ENCODE measurements at places on chromosomes 5 and 9.
A peak's percentile ranks its signal among the peaks of the same experiment; 100 is the strongest.

GRCh38 chr5:171654881-171655280 lies 130.7 kb upstream of the SMIM23 start:
- DNase-seq, result no peak

DNA sequence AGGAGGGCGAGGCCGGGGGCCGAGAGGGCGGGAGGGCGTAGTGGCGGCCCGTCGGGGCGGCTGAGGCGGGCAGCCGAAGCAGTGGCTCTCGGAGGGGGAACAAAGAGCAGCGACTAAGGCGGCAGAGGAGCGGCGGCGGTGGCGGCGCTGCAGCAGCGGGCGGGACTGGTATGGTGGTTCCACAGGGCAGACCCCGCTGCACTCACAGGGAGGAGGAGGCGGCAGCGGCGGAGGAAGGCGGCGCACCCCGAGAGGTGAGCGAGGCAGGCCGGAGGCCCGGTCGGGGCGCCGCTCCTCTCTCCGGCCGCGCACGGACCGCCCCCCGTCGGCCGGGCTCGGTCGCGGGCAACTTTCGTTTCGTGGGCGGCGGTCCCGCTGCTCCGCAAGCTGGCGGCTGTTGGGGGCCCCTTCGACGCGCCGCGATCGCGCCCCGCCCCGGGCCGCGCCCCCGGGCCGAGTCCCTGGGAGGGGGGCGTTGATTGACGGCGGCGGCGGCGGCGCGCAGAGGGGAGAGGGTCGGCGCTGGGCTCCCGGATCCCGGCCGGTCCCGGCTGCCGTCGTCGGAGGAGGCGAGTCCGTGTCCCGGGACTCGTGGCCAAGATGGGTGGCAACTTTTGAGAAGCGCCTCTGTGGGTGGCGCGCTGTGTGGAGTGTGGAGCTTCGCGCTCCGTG lies 467 bp downstream of the CNOT6 start:
- DNase-seq, result no peak

GRCh38 chr5:54993318-54993717 lies 7.9 kb upstream of the ESM1 start:
- DNase-seq, result no peak

GRCh38 chr9:129696944-129697655 lies 31.7 kb downstream of the PRRX2 start:
- DNase-seq, result no peak

DNA sequence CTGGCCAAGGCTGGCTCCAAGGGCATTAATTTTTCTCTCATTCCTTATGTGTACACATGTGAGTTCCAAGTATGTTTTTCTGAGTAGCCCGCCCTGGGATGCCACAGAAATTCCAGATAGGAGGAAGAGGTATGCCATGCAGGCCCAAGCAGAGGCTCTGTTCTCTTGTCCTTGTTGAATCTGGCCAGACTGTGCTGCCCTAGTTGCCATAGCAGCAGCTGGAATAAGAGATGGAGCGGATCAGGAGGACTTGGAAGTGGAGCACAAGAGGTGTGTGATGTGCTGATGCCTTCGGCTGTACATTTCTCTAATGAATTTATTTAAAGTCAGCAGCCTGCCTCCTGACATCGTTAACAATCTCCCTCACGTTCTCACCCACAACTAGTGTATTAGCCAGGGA lies 235.6 kb upstream of the RPS23 start:
- no peak for DNase-seq

GRCh38 chr5:36944607-36945225 lies 68.1 kb downstream of the NIPBL start:
- no peak for DNase-seq

DNA sequence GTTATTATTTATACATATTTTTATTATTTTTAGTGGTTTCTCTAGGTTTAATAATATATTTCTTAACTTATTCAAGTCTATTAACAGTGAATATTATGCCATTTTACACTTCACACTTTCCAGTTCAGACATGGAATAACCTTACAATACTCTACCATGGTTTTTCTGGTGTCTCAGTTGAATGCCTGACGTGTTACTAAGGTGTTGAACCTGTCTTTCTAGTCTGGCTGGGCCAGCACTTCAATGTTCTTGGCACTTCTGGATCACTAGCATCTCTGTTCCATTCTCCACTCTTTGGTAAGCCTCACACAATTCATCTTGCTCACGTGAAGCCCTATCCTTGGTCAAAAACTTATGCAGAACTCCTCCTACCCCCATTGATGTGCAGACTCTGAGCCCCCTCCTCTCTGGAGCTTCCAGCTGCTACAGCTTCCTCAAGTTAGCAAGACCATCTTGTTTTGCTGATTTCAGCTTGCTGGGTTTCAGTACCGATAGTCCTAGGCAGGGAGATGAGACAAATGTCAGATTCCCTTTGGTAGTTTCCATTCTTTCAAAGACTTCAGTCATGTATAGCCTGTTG lies 243.1 kb downstream of the FBXO4 start:
- DNase-seq, result no peak

DNA sequence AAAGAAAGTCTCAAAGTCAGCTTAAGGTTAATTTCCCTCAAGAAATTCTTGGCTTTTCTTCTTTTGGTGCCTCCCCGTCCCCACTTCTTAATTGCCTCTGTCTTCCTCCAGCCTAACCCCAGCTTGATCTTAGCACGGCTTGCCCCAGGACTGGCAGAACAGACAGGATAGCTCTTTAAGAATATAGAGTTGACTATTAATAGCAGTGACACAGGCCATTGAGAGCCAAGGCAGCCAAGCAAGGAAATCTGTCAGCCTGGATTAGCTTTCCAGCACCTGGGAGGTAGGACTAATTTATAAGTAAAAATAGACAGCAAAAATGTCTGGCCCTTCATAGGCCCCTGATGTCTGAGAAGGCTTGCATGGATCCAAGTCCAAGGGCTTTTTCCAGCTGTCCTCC lies 384.6 kb upstream of the SLC30A5 start:
- no peak for DNase-seq

GRCh38 chr5:91318724-91319123 lies 64.4 kb downstream of the ARRDC3 start:
- DNase-seq, result no peak

DNA sequence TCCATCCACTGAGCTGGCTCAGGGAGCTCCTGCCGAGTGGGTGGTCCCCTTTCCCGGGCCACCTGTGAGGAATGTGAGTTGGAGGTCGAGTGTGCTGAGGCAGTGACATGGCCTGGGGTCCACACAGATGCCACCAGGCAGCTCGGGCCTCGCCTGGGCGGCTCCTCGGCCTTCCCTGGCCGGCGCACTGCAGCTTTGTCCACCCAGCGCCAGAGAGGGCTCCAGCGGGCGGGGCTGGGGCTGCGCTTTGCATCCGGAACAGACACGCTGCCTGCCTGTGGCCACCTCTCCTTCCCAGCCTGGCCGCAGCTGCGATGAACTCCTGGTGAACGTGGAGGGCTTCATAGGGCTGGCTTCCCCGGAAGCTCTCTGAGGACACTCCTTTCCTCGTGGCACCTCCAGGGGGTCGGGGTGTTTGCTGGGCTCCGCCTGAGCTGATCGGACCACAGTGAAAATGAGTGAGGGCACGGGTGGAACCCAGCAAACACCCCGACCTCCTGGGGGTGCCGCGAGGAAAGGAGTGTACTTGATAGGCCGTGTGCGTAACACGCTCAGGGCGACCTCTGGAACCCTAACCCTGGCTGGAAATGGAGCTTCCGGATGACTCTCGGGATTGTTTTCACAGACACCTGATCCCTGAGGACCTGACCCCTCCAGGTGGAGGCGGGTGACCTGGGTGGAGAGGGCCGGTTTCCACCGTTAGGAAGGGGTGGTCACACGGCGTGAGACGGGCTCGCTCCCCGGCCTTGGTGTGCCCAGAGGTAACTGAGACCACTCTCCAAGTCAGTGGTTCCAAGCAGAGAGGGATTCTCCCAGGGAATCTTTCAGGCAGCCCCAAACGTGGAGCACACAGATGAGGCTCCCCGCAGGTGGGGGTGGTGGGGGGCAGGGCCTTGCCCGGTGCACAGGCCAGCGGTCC lies 31.8 kb upstream of the RXRA start:
- no peak for DNase-seq

DNA sequence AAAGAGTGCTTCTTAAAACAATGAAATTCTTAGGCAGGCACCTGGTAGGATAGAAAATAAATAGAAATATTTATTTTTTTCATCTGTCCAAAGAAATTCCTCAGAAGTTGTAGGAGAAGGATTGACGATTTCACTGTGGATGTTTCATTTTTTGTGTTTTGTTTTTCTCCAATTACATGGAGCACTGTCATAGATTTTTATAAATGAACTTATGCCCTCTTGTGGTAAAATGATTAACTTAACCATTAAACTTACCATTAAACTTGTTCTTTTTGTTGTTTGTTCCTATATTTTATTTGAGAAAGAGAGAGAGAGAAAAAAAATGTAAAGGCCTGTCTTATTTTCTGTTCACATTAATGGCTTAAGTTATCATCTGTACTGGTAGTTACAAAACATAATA lies 339.2 kb downstream of the PRR16 start:
- DNase-seq, result peak; percentile 0

- DNase-seq, result no peak
Measured at GRCh38 chr9:110355911-110356310, 18.2 kb upstream of the TXNDC8 start.

GRCh38 chr9:106878934-106879333 lies 16.0 kb downstream of the ZNF462 start:
- DNase-seq, result peak; percentile 51

GRCh38 chr9:32378496-32378895 lies 5.9 kb upstream of the ACO1 start:
- no peak for DNase-seq

- DNase-seq, result no peak
Measured at GRCh38 chr5:169584998-169585451, 1.5 kb downstream of the SPDL1 start.

Data from NCI-H1417 treated with DMSO at 0.1 percent for 48 hours (cell line).